ENCODE measurements at places on chromosomes 11 and 22. TPM values are rescaled to one million over a fixed set of nuclear protein-coding genes. Genes with fewer than 3 reads are reported as not detected.

The PPME1 gene
- polyA plus RNA-seq, result 35.0 TPM

The MYBPC3 gene
- 0.03 TPM for polyA plus RNA-seq

The OR2AG2 gene
- polyA plus RNA-seq, result not detected

The SCGB1A1 gene
- not detected for polyA plus RNA-seq

The OR5A1 gene
- polyA plus RNA-seq, result not detected

Measured in left renal pelvis (tissue), 4 donors.